Activated CD4-positive, alpha-beta memory T cell treated with anti-CD3 and anti-CD28 coated beads, Interleukin-2, amount 10 ng/mL, durations not matched to agents 7 days and 5 days (primary cell): ENCODE measurements at places on chromosomes 13 and 19. TPM values are rescaled to one million over a fixed set of nuclear protein-coding genes. Genes with fewer than 3 reads are reported as not detected.

SETDB2 gene
- total RNA-seq, result 16.0 TPM

HIPK4 gene
- total RNA-seq, result 0.10 TPM

CYP4F8 gene
- not detected for total RNA-seq

PTOV1 gene
- total RNA-seq, result 69.3 TPM

SRRM5 gene
- 0.45 TPM for total RNA-seq

MAP2K2 gene
- 202 TPM for total RNA-seq

DNA sequence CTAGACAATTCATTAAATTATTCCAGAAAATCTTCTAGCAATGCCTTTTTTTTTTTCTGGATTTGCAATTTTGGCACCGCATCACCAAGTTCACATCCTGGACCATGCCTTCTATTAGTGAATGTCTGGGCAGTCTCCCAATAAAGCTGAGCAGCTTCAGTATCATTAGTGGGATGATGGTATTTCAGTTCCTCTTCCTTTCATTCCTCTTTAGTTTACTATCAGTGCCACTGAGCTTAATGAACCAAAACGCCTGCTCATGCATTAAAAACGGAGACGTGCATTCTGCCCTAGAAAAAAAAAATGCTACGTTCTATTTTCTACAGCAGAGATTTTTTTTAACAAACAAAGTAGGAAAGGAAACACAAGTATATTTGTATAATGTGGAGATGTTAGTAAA lies 343.0 kb downstream of the PCDH9 start:
- no peak for DNase-seq

DNA sequence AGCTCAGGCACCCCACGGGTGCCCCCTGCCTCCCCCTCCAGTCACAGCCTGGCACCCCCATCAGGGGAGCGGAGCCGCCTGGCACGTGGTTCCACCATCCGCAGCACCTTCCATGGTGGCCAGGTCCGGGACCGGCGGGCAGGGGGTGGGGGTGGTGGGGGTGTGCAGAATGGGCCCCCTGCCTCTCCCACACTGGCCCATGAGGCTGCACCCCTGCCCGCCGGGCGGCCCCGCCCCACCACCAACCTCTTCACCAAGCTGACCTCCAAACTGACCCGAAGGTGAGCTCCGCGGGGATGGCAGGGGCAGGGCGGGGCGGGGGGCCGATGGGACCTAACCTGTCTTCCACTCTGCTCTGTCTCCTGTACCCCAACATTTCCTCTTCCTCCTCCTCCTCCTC lies 25.0 kb downstream of the CKM start:
- no peak for DNase-seq

DNA sequence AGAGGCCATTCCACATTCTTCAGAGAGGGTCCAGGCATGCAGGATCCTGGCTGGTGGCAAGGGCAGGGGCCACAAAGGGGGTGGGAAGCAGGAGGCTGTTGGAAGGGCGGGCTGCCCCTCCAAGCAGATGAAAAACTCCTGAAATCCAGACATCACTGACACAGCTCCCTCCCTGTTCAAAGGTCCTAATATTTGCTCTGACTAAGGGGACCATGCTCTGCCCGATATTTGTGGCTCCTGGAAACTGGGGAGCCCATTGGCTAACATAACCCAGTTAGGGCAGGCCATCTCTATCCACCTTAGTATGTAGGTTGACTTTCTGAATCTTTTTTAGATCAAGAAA lies 3.3 kb upstream of the CDX2 start:
- DNase-seq, result no peak

DNA sequence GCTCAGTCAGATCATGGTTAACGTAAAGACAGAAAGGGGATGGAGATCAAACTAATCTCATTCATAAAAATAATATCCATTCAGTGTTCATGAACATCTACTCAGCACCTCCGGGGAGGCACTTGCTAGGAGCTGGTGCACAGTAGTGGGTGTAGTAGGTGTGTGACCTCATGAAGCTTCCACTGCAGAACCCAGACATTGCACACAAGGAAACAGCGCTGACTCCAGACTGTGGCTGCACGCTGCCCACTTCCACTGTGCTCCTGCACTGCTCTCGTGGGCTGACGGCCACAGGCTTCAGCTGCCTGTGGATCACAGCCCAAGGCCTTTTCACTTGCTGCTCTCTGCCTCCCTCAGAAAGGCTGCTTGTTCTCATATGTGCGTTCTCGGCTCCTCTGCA lies 214.4 kb upstream of the ZNF507 start:
- DNase-seq, result no peak

DNA sequence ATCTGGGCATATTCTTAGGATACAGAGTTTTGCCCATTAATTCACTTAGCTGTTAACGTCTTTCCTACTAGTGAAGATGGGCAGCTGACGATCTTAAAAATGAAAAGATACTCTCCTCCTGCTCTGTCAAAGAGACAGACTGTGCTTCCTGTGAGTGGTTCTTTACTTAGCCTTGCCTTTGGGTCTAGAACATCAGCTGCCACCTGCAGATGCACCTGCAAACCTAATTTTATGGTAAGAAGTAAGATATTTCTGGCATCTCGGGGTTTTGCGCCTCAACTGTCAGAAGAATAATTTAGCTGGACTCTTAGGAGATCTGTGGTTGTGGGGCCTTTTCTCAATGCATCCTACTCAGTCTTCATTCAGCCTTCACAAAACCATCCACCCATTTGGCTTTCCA lies 36.2 kb downstream of the TRPC4 start:
- DNase-seq, result no peak

DNA sequence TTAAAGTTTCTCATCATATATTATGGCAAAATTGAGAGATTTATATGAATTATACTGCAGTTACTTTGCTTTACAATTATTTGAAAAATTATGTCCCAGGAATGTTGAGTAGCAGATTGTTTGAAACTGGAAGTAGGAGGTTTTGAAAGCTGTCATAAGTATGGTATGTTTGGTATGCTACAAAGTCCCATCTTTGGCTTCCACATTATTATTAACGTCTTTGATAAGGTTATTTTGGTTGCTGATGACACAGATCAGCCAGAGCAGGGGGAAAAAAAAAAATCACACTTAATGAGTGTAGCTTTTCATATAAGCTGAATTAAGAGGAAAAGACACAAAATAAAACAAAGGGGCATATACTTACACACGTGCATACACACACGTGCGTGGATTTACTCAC lies 130.1 kb downstream of the SLITRK1 start:
- DNase-seq, result no peak

GRCh38 chr13:27211771-27212364 lies 39.5 kb upstream of the RPL21 start:
- no peak for DNase-seq

DNA sequence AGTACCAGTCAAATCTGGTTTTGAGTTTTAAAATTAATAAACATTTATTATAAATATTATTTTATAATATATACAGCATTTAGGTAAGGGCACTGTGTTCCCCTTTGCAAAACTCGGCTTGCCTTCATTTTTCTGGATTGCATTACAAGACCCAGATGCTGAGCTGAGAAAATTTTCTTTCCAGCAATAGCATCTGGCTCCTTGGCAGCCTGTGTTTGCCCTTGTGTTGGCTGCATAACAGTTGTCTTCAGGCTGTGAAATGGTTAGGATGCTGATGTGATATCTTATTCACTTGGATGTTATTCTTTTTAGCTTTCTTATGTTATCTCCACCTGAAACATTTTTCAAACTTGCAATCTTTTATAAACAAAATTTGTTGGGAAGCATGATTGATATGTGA lies 784.4 kb downstream of the DACH1 start:
- DNase-seq, result no peak

DNA sequence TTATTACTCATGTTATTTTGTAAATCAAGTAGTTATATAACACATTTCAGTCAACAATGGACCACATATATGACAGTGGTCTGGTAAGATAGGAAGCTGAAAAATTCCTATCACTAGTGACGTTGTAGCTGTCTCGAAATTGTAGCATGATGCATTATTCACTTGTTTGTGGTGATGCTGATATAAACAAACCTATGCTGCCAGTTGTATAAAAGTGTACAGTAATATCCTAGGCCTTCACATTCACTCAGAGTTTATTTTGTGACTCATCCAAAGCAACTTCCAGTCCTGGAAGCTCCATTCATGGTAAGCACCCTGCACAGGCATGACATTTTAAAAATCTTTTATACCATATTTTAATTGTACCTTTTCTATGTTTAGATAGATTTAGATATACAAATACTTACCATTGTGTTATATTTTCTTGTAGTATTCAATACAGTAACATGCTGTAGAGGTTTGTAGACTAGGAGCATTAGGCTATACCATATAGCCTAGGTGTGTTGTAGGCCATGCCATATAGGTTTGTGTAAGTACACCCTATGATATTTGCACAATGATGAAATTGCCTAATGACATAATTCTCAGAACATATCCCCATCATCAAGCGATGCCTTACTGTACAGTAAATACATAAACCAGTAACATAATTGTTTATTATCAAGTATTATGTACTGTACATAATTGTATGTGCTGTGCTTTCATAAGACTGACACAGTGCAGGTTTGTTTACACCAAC lies 49.3 kb downstream of the IFT88 start:
- DNase-seq, result no peak

GRCh38 chr19:39139305-39139874 lies 13.8 kb downstream of the PAK4 start:
- no peak for DNase-seq

- no peak for DNase-seq
Measured at GRCh38 chr13:88104576-88104975, 433.4 kb downstream of the SLITRK5 start.

DNA sequence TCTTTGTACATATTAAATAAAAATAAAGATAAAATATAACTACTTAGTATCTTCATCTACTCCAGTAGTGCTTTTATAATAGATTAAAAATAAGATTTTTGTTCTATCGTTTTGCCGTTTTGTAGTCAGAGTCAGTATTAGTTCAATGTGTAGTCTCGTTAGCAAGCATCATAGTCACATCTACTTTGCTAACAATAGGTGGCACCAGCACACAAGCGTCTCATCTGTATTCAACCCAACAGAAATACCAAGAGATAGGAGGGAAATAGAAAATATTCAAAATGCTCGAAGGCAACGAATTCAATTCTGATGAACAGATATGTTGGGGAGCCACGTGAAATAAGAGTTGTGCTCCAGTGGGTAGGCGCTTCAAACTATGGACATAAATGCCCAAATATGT lies 21.4 kb upstream of the MICU2 start:
- DNase-seq, result no peak

DNA sequence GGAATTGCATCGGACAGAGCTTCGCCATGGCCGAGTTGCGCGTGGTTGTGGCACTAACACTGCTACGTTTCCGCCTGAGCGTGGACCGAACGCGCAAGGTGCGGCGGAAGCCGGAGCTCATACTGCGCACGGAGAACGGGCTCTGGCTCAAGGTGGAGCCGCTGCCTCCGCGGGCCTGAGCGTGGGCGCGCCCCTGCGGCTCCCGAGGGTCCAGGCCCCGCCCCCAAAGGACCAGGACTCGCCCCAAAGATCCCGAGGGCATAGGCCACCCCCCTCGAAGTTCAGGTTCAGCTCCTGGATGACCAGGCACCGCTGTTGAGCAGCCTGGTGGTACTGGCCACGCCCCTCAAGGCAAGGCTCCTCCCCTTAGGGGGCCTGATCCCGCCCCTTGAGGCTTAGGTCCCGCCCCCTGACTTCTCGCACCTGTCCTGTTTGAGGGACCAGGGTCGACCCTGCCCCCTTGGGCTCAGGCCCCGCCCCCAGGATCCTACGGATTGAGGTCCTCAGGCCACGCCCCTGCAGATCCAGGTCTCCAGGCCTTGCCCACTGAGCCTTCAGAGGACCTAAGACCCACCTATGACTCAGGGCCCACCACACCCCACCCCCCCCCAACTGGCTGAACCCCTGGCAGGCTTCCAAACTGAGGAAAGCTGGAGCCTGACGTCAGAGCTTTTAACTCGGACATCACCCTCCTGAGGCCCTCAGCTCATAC lies 43.1 kb downstream of the CYP4F22 start:
- DNase-seq, result peak; percentile 76

DNA sequence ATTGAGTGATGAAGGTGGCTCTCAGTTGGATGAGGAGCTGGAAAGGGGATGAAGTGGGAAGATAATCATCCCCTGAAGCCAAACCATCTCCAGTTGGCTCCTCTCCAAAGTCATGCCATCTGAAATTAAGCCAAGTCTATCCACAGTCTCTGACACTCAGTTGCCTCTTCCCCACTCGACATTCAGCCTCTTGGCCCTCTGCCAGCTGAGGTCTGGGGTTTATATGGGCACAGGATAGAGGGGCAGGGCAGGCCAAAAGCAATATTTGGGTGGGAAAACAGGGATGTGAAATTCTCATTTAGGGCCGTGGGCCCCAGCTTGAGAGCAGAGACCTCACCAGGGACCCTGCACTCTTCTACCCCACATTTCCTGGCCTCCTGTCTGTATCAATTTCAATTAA lies 85.9 kb downstream of the SLITRK1 start:
- no peak for DNase-seq

- no peak for DNase-seq
Measured at GRCh38 chr13:28954810-28955209, 134.7 kb downstream of the MTUS2 start.

- DNase-seq, result no peak
Measured at GRCh38 chr19:4647676-4648644, 8.6 kb downstream of the TNFAIP8L1 start.

GRCh38 chr13:36395280-36395679 lies 37.0 kb upstream of the CCNA1 start:
- DNase-seq, result no peak

DNA sequence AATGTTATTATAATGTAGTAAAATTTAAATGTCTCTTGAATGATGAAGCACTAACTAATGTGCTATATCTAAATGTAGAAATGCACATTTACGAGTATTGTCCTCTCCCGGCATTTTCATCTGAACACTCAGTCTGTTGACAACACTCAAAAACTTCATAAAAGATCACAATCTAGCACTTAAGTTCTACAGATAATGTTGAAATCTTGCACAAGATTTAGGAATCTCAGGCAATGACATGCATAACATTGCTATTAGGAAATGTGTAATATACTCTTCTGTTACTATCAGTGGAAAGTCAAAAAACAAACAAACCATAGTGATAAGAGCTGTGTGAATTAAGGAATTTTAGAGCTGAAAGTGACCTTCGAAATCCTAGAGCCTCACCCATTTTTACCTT lies 37.5 kb upstream of the XPO4 start:
- DNase-seq, result no peak

DNA sequence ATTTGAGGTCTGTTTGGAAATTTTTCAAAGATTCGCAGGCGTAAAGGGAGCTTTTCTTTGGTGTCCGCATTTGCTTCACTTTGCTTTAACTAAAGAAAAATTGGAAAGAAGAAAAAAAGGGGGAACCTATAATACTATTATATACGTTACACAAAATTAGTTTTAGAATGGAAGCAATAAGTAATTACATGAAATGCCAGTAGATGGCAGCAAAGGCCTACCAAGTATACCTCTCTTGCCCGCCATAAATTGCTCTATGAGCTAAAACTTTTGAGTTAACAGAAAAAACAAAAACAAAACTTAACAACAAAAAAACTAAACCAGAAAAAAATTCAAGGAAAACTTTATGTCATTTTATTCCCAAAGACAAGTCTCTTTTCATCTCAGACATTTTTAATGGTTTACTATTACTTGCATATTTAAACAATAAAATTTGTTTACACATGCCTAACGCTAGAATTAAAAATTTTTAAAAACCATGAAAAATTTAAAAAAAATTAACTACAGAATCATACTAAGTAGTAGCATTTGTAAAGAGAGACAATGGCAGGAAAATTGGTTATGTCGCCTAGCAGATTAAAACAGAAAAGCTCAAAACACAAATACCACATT lies 271.4 kb downstream of the NALCN start:
- DNase-seq, result no peak
